ENCODE measurements at places on chromosomes 6 and 20. TPM values are rescaled to one million over a fixed set of nuclear protein-coding genes. Genes with fewer than 3 reads are reported as not detected.

APOM gene
- 1.2 TPM for total RNA-seq

PNPLA1 gene
- total RNA-seq: not detected

GRCh38 chr20:41587523-41587922 is 30.7 kb downstream of the CHD6 start:
- DNase-seq: no peak

GRCh38 chr6:151252634-151253033 is 12.9 kb downstream of the AKAP12 start:
- DNase-seq: no peak

DNA sequence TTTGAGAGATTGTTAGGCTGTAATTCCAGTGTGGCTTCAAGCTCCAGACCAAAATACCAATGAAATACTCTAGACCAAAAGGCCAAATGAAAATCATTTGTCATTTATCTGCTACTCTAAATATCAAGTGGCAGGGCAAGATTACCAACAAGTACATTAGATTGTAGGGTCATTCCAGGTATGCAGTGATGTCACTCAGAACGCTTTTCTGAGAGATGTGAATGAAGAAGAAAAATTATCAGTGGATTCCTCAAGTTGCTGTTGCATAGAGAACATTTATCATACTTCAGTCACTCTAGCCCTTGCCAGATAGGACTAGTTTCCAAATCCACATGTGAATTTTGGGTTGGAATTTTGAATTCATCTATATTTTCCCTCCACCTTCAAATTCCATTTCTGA is 65.0 kb downstream of the ZFAND3 start:
- no peak for DNase-seq

- peak; percentile 44 for DNase-seq
Observed at GRCh38 chr20:32338665-32339064, 19.5 kb upstream of the ASXL1 start.

- DNase-seq: peak; percentile 88
Observed at GRCh38 chr6:113306552-113307145, 550.5 kb upstream of the MARCKS start.

GRCh38 chr6:14192216-14192788 is 74.7 kb downstream of the CD83 start:
- no peak for DNase-seq

- DNase-seq: peak; percentile 92
Observed at GRCh38 chr6:71181565-71181964, 107.0 kb upstream of the OGFRL1 start.

- DNase-seq: no peak
Observed at GRCh38 chr6:43436577-43437282, 9.4 kb downstream of the ABCC10 start.

DNA sequence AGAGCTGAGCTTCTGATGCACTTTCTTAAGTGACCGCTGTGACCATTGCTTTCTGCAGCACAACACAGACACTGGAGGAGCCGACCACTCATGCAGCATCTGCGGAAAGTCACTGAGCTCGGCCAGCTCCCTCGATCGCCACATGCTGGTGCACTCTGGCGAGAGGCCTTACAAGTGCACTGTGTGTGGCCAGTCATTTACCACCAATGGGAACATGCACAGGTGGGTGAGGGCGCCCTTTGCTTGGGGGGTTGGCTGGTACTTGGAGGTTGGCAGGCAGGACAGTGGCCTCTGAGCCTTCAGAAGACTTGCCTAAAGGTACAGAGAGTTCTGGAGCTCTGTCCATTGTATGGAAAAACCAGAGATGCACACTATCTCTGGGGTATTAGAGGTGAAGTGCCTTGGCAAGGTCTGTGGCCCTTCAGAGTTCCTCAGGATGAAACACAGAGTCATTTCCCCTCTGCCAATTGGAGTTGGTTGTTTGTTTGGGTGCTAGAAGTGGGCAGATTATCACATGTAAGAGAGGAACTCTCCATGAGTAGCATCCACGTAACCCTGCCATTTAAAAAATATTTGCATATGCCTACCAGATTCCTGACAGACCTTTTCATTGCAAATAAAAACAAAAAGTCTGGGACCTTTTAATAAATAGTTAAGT is 81.5 kb downstream of the RREB1 start:
- DNase-seq: no peak

GRCh38 chr6:55136916-55137315 is 37.4 kb upstream of the HCRTR2 start:
- DNase-seq: no peak

DNA sequence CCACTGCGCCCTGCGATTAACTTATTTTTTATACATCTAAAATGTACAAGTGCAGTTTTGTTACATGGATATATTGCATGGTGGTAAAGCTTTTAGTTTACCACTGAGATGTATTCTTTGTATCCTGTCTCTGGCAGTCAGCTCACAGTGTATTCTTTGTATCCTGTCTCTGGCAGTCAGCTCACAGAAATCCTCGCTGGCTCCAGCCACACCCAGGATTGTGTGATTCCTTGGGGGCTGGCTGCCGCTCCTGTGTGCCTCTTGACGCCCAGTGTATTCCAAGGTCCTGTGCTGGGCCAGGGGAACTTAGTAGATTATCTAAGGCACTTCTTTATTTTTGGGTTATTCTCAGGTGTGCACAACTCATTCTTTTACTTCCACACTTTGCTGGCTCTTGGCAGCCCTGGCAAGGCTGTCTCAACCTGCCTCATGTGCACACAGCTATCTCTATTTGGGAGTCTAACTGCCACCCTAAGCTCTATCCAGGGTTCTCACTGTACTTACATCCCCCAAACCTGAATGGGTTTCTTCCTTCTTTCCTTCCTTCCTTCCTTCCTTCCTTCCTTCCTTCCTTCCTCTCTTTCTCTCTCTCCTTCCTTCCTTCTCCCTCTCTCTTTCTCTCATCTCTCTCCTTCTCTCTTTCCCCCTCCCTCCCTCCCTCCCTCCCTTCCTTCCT is 12.4 kb upstream of the RNF24 start:
- no peak for DNase-seq
